ENCODE measurements at places on chromosomes 16 and 17.

DNA sequence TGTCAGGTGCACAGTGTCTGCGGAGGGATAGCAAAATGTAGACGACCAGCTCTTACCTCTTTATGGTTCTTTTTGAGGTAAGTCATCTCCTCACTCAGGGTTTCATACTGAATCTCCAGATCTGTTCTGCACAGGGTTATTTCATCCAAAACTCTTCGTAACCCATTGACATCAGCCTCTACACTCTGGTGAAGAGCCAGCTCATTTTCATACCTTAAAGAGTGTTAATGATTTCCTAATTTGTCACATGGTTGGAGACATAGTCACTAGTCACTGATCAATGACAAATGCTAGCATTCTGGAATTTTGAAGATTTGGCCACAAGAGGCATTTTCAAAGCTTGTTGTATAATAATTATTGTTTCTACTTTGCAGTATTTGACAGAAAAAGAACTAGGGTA is 1.3 kb downstream of the KRT25 start:
- no peak for DNase-seq

DNA sequence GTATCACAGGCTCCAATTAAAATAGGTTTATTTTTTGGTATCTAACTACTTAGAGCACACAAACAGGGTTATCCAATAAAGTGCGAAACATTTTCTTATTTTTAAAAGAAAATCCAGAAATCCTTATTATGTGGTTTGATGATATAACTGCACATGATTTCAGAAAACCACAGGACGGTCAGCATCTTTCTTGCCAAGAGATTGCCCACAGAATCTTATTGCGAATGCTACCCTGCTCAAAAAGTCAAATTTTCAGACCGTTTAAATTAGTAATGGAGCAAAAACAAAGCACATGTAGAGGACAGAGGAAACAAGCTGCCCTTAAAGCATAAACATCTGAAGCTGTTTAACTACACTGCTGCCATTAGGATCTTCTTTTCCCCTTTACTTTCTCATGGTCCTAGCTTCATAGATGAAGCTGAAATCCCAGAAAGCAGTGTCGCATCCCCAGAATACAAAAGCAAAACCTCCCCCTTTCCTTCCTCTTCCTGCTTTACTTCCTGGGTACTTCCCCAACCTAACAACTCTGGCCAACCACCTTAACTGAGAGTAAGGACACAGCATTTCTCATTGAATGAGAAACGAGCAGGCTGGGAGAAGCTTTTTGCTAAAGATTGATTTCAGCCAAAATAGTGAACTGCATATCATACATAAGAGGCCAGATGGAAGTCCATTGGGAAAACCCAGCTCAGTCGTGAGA is 43.7 kb downstream of the CMTM4 start:
- no peak for DNase-seq

DNA sequence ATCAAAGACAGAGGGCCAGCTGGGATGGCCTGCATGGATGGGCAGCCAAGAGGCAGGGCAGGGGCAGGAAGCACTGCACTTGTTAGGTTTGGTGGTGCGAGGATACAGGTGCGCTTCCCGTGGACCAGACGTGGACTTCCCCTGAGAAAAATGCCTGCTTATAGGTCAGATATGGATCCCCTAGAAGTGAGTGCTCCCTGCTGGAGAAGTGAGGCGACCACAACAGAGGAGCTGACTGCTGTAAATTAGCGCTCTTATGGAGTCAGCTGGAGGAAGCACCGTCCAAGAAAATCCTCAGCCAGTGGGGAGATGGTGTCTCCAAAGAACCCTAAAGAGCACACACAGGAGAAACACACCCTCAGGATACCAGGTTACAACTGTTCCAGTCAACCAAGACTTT is 27.7 kb upstream of the CCDC182 start:
- no peak for DNase-seq

- DNase-seq: no peak
These were observed 486.4 kb upstream of the SOX9 start for GRCh38 chr17:71634376-71634775.

GRCh38 chr16:67773099-67773498 is 33.3 kb downstream of the RANBP10 start:
- no peak for DNase-seq

DNA sequence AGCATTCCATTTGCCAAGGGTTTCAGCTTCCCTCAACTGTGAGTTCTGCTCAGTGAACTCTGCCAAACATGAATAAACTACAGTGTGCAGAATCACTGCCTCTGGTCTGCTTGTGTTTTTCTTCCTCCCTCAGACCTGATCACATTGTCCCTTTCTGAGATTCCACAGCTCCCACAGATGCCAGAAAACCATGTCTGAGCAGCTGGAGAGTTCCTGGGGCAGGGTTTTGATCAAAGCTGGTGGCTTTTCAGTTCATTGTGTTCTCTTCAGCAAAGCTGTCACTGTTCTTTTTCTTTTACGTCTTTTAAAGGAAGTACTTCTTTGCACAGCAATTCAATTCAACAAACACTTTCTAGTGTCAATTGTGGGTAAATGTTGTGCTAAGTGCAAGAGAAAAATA is 555.8 kb downstream of the RBFOX1 start:
- DNase-seq: no peak

DNA sequence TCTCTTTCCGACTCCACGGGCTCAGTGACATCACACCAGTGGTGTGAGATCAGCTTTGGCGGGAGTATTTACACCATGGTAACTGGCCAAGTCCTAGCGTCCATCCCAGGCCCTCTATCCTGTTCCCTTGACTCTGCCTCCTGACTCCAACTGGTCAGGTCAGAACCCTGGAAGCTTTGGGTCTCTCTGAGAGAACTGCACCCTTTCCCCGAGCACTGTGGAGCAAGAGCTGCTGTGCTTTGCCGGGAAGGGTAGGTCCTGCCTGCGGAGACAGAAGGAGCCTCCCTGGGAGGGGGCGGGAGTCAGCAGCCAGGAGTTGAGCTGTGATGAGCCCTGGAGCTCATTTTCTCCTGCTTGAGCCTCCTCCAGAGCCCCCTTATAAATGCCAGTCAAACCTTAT is 212.1 kb upstream of the TNRC6C start:
- no peak for DNase-seq

DNA sequence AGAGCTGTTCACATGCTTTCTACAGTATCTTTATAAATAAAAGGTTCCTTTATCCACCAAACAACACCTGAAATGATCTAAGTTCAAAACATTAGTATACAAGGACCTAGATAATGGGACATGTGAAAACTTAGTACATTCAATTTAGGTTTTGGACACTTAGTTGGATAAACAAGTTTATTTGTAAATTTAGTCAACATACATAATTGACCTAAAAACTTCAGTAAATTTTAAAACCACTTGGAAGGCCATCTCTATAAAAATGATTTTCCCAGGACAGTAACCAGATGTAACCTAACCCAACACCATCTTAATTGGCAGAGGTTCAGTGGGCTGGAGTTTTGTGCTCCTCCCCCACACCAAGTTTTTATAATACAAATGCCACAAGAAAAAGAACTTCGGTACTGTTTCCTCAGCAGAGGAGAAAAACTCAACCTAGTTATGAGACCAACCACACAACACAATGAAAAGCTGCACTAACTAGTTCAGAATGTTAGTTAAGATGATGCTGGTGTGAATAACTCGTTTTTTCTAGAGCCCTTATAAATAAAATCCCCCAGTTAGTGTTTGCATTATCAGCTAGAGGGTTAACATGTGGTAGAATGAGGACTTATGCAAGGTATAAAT is 7.2 kb upstream of the UNK start:
- DNase-seq: no peak

DNA sequence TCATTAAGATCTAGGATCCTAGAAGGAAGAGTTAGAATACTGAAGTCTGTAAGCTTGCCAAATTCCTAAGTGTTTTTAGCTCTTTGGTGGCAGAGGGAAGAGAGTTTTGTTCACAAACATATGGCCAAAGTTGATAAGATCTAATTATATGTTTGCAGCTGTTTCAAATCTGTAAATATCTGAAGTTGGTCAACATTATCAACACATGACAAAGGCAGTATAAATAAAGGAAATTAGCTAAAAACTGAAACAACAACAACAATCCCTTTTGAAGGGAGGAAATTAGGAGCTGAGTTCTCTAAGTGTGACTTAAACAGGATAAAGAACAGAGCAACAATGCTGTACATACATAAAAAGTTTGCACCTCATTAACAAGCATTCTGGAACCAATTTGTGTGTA is 208.7 kb downstream of the KCNJ2 start:
- no peak for DNase-seq

DNA sequence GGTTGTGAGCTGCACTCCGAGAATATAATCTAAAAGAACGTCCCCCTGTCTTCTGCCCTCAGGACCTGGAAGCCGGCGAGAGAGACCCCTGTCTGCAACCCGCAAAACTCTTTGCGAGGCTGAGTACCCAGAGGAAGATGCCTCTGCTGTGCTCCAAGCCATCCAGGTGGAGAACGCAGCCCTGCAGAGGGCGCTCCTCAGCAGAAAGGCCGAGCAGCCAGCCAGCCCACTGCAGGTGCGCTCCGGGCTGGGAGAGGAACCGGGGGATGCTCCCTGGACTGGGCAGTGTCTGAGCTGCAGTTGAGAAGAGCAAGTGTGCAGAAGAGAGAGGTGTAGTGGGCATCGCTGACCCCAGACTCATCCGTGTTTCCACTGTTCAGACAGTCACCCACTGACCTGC is 148.3 kb downstream of the KATNIP start:
- DNase-seq: no peak

DNA sequence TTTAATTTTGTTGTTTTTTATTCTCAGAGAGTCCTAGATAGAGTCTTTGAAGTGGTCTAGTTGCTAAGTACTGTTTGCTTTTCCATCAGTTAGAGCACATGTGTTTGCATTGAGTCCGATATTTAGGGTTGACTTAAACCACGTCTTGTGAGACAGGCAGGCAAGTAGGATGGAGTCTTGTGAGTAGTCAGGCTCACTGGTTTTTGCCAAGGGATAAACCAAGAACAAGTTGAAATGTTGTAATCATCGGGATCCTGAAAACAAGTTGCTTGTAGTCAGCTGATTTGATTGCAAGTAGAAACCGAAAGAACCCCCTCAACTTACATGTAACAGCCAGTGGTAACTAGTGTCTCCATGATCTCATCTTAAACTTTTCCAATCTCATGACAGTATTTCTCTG is 17.2 kb downstream of the ATP6V0A1 start:
- DNase-seq: no peak

GRCh38 chr17:9364837-9365430 is 210.7 kb downstream of the STX8 start:
- no peak for DNase-seq

- no peak for DNase-seq
These were observed 1.0 kb downstream of the KAT8 start for GRCh38 chr16:31118223-31119155.

GRCh38 chr17:76626442-76626841 is 17.1 kb downstream of the ST6GALNAC1 start:
- DNase-seq: no peak

GRCh38 chr17:77066165-77066564 is 74.6 kb upstream of the SEC14L1 start:
- DNase-seq: no peak

- no peak for DNase-seq
These were observed 269.0 kb downstream of the WWOX start for GRCh38 chr16:78368121-78369102.

DNA sequence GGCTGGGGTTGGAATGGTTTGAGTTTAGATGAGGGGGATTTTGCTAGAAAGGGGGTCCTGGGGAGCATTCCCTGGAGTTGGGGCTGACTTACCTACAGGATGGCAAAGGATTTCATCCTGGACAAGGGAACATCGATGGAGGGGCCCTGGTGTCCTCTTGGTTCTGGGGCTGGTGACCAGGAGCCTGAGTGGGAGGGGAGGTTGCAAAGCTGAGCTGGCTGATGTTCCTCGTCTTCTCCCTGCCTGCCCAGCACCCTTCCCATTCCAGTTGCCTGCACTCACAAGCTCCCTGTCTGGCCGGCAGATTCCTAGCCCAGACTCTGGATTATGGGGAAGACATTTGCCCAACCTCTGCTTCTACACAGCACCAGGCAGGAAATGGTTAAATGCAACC is 37.2 kb downstream of the ITGAE start:
- DNase-seq: no peak

DNA sequence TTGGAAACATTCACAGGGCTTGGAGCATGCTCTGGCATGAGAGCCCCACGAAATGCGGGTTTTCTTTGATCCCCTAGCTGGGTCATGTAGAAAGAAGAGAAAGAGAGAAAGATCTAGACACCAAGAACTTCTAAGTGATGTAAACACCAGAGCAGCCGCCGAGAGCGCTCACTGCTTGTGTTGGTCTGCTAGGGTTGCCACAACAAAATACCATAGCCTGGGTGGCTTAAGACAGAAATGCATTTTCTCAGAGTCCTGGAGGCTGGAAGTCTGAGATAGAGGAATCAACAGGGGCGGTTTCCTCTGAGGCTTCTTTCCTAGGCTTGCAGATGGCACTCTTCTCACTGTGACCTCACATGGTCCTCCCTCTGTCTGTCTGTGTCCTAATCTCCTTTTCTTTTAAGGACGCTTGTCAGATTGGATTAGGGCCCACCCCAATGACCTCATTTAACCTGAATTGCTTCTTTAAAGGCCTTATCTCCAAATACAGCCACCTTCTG is 139.5 kb downstream of the CYLD start:
- DNase-seq: no peak

- no peak for DNase-seq
These were observed 85.9 kb downstream of the TBC1D16 start for GRCh38 chr17:79949656-79950209.

- no peak for DNase-seq
These were observed 9.1 kb upstream of the SIAH1 start for GRCh38 chr16:48394355-48394703.

- no peak for DNase-seq
These were observed 314.7 kb downstream of the CDH8 start for GRCh38 chr16:61721544-61721943.

DNA sequence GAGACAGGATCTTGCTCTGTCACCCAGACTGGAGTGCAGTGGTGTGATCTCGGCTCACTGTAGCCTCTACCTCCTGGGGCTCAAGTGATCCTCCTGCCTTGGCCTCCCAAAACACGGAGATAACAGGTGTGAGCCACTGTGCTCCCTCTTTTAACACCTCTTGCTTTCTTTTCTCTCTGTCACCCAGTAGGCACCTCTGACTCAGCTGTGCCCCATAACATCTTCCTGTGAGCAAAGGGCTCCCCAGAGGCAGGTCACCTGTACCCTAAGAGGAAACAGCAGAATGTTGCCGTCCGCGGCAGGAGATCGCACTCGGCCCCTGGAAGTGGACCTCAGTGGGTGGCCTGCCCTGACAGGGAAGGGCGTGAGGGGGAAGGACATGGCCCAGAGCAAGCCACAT is 918 bp upstream of the NLRC3 start:
- no peak for DNase-seq

Measured in SW480 (cell line).